ENCODE measurements at places on chromosomes 11 and 22.

- no peak for DNase-seq
Observed at GRCh38 chr22:19628038-19628776, 86.1 kb upstream of the SEPTIN5 start.

DNA sequence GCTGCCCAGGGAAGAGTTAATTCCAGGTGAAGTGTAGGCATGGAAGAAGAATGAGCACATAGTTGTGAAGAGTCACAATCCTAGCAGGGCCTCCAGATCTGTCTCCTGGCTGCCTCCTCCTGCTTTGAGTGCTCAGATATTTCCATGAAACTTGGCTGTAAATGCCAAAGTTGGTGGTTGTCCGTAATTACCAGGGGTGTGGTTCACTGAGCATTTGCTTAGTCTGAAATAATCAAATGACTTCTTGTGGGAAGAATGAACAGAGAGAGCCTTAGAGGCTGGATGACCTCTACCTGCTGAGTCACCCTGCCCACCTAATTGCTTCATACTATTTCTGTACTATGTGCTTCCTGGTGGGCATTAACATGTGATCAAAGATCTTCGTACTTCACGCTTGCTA lies 50.9 kb downstream of the APIP start:
- no peak for DNase-seq

- no peak for DNase-seq
Observed at GRCh38 chr22:43136255-43136654, 6.9 kb downstream of the MCAT start.

DNA sequence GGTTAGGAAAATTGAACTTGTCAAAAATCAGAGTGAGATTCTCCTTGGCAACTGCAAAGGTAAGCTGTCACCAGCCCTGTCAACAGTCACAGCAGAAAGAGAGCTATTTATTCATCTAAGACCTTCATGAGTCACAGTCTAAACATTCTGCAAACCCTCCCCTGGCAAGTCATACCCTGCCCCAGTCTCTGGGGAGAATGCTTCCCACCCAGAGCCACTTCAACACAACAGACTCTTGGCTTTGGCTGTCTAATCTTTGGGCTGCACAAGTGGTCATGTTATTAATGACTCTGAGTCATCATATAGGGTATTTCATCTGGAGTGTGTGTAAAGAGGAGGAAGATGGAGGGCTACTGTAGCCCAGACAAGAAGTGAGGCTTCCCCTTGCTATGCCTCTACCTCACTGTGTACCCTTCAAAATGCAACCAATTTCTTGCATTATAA lies 153.4 kb downstream of the CCDC34 start:
- no peak for DNase-seq

DNA sequence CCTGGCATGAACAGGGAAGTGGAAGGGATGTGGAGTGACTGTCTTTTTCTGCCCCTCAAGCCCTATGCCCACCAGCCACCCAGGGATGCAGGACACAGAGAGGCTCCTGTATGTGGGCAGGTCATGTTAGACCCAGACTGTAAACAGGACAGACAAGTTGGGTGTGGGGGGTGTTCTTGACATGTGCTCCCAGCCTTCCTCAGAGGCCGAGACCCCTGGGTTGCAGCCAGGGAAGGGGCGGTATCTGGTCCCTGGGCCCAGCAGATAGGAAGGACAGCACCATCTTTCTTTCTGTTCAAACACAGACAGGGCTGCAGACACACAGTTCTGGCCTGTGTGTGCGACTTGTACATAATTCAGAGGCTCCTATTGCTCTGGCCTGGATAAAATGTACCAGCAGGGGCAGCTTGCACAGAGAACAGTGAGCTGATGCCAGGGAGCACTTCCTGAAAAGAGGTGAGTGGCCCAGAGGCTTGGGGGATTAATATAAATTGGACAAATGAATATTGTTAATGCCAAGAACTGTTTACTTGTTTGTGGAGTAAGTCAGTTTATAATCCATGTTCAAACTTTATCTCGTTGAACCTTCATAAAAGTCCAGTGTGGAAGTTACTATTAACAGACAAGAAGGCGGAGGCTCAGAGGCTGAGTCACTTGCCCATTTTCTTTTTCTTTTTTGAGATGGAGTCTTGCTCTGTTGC lies 16.6 kb downstream of the GDPD5 start:
- no peak for DNase-seq

DNA sequence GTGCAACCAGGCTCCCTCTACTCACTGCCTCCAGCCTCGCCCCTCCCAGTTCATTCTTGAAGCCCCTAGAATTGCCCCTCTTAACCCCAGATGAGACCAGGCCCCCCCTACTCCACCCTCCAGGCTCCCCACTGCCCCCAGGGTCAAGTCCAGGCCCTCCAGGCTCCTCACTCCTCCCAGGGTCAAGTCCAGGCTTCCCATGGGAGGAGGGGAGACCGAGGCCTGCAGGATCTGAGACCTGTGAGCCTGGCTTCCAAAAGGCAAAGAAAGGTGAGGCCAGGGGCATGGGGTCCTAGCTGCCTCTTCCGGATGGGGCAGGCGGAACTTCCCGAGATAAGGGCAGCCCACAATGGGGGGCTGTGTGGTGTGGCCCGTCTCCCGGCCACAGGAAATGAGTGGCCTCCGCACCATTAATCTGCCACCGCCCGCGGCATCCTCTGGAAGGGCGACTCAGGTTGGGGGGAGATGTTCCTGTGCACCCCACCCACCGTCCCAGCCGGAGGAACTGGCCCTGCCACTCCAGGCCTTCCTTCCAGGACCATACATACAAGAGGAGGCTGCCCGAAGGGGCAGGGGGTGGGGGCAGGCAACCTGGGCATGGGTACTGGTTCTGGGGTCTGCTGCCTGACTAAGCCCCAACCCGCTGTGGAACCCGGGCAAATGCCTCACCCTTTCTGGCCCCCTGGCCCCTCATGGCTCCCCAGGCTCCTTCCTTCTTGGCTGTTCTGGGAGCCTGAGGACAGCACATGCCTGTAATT lies 35.1 kb upstream of the WNT11 start:
- DNase-seq = no peak

All from iPS DF 6.9 (cell line).